ENCODE measurements at places on chromosomes 2 and 18.

DNA sequence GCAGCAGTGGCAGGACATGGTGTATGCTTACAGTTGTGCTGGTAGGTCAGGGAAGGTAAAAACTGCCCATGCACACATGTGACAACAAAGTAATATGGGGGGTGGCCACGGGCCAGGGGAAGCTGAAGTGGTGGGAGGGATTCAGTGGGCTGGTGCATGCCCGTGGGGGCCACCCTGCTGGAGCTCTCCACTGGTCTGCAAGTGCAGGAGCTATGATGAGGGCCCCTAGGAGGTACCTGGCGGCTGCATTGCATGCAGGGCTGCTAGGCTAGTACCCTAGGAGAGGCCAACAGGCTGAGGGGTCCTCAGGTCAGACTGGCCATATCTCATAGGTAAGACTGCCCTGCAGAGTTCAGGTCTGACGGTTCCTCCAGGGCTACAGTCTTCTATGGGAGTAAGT lies 265.9 kb downstream of the NUP35 start:
- no peak for DNase-seq

- no peak for DNase-seq
Observed at GRCh38 chr2:235598532-235599531, 105.0 kb downstream of the AGAP1 start.

GRCh38 chr2:45169339-45170190 lies 160.3 kb upstream of the SIX2 start:
- DNase-seq: no peak

- DNase-seq: peak; percentile 73
Observed at GRCh38 chr18:13562494-13563029, 163.8 kb downstream of the FAM210A start.

GRCh38 chr2:86485103-86485502 lies 43.9 kb downstream of the KDM3A start:
- DNase-seq: no peak

- no peak for DNase-seq
Observed at GRCh38 chr2:223735035-223735640, 102.2 kb downstream of the AP1S3 start.

- no peak for DNase-seq
Observed at GRCh38 chr18:72235422-72235821, 308.7 kb downstream of the CBLN2 start.

DNA sequence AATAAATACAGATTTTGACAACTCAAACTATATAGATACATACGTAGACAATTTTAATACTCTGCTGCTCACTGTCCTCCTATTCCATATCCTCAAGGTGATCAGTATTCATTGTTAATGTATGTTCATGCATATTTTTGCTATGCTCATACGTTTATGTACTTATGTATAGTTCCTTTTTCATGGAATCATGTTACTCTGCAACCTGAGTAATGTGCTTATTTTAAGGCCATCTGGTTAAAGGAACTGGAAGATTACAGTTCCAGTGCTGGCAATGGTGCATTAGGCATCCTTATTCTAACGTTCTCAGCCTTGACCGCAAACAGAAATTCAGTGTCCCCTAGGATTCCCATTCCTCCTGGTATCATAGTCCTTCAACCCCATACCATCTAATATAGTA lies 385.0 kb upstream of the TNP1 start:
- no peak for DNase-seq

- no peak for DNase-seq
Observed at GRCh38 chr2:237943395-237944094, 23.3 kb upstream of the UBE2F start.

- DNase-seq: no peak
Observed at GRCh38 chr18:54203914-54204313, 20.6 kb downstream of the MBD2 start.

DNA sequence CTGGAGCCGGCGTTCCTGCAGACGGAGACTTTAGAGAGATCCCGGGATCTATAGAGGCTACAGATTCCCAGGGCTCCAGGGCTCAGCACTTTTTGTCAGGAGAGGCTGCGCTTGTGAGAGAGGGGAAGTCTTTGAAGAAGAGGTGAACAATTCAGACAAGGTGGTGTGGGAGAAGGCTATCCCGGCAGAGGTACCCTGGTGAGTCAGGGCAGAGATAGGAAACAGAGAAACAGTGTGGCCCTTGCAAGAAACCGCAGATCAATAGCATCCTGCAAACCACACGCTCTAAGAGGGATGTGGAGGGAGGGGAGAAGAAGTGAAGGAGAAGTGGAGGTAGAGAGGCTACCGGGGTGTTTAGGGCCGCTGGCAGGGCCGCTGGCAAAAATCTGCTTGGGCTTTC lies 160.5 kb upstream of the APCDD1 start:
- no peak for DNase-seq

DNA sequence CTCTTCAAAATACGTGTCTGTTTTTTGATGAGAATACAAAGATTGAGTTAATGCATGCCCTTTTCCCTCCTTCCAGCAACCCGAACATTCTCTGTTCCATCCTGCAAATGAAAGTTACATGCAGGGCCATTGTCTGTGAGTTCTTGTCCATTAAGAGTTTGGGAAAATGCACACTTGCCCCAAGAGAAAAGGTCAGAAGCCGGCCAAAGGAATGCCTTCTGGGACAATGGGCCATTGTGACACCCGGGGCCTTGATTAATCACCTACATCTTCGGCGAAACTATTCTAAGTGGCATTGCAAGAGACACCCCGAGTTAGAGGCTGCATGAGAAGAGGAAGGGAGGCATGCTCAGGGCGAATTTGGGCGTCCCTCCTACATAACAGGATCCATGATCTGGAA lies 73.7 kb upstream of the COPS8 start:
- DNase-seq: no peak

- no peak for DNase-seq
Observed at GRCh38 chr18:31555971-31556747, 35.5 kb upstream of the TTR start.

GRCh38 chr18:70221156-70221914 lies 15.8 kb upstream of the RTTN start:
- no peak for DNase-seq

DNA sequence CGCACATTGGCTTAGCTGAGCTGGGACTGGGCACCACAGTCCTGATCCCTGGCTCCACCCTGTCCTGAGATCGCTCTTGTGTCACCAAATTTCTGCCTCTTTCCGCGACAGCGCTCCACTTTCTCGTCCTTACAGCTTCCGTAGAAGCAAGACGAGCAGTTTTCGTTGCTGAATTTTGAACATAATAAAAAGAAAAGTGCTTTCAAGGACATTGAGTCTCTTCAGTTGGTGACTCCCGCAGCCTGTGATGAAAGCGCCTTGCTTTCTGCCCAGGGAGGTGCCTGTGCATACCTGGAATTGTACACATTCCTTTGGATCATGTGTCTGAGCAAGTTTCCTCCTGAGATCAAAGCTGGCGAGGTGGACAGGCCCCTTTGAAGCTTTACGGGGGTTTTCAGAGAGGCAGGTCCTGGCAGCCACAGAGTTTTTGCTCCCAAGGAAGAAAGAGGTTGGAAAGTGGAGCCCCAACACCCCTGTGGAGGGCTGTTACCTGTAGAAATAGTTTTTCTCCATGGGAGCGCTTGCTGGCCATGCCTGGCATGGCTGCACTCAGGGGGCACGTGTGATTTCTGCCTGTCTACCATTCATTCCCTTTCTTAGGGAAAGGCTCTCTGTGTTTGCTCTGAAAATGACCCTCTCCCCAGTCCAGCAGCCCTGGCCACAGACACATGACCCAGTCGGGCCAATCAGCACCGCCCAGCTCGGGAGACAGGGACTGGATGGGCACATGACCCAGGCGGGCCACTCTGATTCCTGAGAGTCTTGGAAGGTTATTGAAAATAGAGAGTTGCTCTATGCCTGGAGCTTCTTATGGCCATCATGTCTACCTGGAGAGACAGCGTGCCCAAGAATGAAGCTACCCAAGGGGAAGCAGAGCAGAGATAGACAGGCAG lies 115.6 kb upstream of the OTOS start:
- DNase-seq: no peak

DNA sequence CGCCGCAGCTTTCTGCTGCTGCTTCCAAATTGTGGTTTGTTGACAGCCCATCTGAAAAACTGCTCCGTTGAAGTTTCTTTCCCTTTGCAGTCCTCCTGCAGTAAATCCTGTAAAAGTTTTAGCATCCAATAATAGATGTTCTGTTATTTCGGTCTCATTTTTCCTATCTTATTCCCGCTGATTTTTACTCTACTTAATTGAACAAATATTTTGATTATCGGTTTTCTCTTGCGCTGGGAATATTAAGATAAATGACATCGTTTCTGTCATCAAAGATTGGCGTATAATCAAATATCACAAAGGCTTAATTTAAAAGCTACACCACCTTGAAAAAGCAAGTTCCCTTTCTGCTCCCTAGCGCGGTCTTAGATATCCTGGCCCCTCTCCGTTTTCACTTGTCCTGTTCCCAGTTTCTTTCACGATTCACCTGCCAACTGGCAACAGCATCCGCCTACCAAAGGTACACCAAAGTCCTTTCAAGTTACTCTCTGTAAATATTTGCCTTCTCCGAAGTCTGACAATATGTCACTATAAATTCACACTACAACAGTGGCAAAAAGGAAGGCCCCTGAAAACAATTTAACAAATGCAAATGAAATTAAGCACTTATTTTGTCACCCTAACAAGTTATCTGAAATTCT lies 1.0 kb upstream of the STRN start:
- DNase-seq: no peak

Measured in CD4-positive, alpha-beta T cell treated with Interferon gamma for 1 hour (primary cell).